GM12865 (cell line): ENCODE measurements at places on chromosomes 2 and 18.

DNA sequence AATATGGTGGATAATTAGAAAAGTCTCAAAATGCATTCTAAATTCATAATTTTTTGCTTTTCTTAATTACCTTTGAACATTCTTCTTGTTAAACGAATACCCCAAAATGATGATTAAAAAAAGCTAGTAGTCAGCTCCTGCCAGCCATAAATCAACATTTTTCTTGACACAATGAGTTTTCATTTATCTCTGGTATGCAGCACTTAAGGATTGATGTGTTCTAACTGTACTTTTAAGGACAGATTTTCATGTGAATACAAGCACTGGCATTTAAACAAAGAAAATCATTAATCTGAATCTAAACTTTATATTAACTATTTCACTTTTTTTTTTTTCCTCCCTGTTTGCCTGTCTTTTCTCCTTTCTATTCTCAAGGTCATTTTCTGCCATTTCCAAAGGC is 976.8 kb downstream of the TMEM182 start:
- DNase-seq, result no peak

- DNase-seq, result no peak
Measured at GRCh38 chr18:3346487-3346886, 84.6 kb downstream of the MYL12B start.

DNA sequence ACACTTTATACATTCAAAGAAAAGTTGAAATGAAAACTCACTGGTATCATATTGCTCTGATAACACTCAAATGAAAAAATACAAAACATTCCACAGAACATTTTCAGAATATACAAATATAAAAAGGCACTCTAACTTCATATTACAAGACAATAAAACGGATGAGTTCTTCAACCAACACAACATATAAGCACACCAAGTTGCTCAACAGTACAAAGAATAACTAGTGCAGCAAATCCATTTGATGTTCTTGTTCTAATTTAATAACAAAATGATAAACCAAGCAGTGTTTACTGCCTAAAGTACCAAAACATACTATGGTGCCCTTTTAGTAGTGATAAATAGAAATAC is 60.8 kb upstream of the PGAP1 start:
- DNase-seq, result no peak

- peak; percentile 39 for DNase-seq
Measured at GRCh38 chr2:152062125-152063091, 36.4 kb downstream of the CACNB4 start.

GRCh38 chr2:52345676-52346075 is 1313.7 kb upstream of the NRXN1 start:
- no peak for DNase-seq
